ENCODE measurements at places on chromosomes 16 and 17. TPM values are rescaled to one million over a fixed set of nuclear protein-coding genes. Genes with fewer than 3 reads are reported as not detected.

KRT222 gene
- total RNA-seq = not detected

PPY gene
- not detected for total RNA-seq

NOTUM gene
- 0.78 TPM for total RNA-seq

ASPSCR1 gene
- total RNA-seq = 34.4 TPM

ESRP2 gene
- total RNA-seq = not detected

KRT33B gene
- total RNA-seq = not detected

JPH3 gene
- 0.17 TPM for total RNA-seq

DDX52 gene
- 34.7 TPM for total RNA-seq

USP6 gene
- 0.05 TPM for total RNA-seq

FBXO39 gene
- total RNA-seq = 6.4 TPM

METRNL gene
- total RNA-seq = 15.0 TPM

HYDIN gene
- 0.22 TPM for total RNA-seq

ACE gene
- 16.0 TPM for total RNA-seq
